ENCODE measurements at places on chromosomes 5 and 9. TPM values are rescaled to one million over a fixed set of nuclear protein-coding genes. Genes with fewer than 3 reads are reported as not detected.

Gene RNF183
- total RNA-seq = 0.34 TPM

Gene MOB3B
- total RNA-seq = 0.39 TPM

Gene TXNDC8
- total RNA-seq = not detected

Gene TMEM252
- not detected for total RNA-seq

Gene BSPRY
- total RNA-seq = 11.4 TPM

Gene PCDHGB7
- 0.07 TPM for total RNA-seq

Gene PDE6A
- not detected for total RNA-seq

Gene UBLCP1
- total RNA-seq = 31.9 TPM

Gene MEF2C
- 0.32 TPM for total RNA-seq

Gene SLC4A9
- 0.10 TPM for total RNA-seq

Gene WDR38
- total RNA-seq = not detected

Gene UBQLN1
- total RNA-seq = 120 TPM

Gene HMCN2
- not detected for total RNA-seq

Gene OMD
- total RNA-seq = not detected

Gene PCDHB2
- total RNA-seq = 0.07 TPM

Gene FAM153A
- total RNA-seq = 8.6 TPM

Gene BTNL8
- total RNA-seq = not detected

Gene ROR2
- 6.6 TPM for total RNA-seq

Gene FBP2
- total RNA-seq = not detected

Gene HAVCR2
- total RNA-seq = 215 TPM

Gene FAT2
- total RNA-seq = not detected

Gene TRAF1
- 97.1 TPM for total RNA-seq

Gene CDC25C
- 7.5 TPM for total RNA-seq

Gene COL5A1
- total RNA-seq = 0.15 TPM
